ENCODE measurements at places on chromosomes 6 and 20.

DNA sequence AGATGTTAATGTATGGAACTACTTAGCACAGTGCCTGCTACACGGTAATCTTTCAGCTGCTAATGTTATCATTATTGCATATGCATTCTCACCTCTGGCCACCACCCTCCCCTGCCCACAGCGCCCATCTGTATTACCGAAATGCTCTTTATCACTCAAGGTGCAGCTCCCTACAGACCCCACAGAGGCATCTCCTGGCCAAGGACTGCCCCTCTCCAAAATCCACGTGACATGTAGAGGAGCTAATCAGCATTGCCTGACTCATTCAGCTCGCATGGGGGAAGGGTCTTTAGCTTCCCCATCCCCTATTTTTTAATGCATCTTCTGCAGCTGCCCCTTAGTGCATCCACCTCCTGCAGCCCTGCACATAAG lies 41.8 kb downstream of the SLC22A23 start:
- no peak for DNase-seq

GRCh38 chr6:111823831-111824607 lies 49.2 kb downstream of the FYN start:
- peak; percentile 78 for DNase-seq

DNA sequence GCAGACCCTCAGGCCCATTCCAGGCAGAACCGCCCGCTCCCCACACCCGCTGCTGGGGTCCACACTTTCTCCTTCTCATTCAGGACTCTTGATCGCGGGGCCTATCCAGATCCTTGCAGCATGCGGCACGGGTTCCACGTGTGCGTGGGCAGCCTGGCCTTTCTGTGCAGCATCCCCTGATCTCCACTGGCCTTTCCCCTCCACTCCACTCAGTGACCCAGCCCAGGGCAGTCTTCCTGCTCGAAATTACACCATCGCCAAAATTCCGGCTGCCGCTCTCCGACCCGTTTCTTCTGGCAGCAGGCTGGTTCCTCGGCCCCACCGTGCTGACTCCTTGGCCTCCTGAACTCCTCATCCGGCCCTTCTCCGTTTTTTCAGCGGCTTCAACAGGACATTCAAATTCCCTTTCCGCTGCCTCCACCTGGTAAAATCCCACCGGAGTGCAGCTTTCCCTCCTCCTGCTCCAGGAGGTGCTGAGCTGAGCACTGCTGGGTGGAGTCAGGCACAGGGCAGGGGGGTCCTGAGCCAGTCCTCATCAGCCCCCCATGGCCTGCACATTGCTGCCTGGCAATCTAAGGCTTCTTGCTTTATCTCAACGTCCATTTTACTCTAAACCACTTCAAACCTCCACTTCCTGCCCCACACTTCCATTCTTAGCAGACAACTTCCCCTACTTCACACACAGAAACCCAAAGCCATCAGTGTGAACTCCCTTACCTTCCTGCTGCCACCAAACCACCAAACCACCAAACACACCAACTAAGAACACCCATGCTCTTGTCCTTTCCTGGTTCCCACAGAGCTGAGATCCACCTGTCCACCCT lies 9.0 kb downstream of the SFT2D1 start:
- DNase-seq: no peak

GRCh38 chr6:167744681-167745669 lies 81.7 kb upstream of the AFDN start:
- no peak for DNase-seq

- DNase-seq: no peak
Measured at GRCh38 chr6:145839653-145840052, 25.1 kb upstream of the FBXO30 start.

GRCh38 chr6:112310439-112311125 lies 36.5 kb upstream of the RFPL4B start:
- no peak for DNase-seq

- no peak for DNase-seq
Measured at GRCh38 chr6:46010270-46010669, 5.4 kb downstream of the CLIC5 start.

GRCh38 chr20:3916364-3916763 lies 27.2 kb downstream of the PANK2 start:
- DNase-seq: no peak

DNA sequence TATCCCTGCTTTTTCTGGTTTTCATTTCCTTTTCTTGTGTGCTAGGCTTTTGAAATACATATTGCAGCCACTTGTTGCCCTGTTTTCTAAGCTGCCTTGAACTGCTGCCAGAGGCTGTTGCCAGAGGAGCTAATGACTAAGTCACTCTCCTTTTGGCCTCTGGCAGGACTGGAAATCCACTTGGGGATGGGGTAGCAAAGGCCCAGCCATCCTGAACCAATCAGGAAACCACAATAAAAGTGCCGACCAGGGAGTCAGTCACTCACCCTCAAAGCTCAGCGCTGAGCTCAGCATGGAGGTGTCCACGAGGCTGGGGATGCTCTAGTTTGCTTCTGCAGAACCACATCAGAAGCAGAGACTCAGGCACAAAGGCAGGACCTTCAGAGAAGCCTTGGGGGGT lies 813.0 kb downstream of the DHX35 start:
- DNase-seq: peak; percentile 40

GRCh38 chr6:157376241-157376640 lies 4.7 kb upstream of the ZDHHC14 start:
- no peak for DNase-seq

GRCh38 chr6:11685481-11686093 lies 93.0 kb downstream of the ADTRP start:
- peak; percentile 68 for DNase-seq

DNA sequence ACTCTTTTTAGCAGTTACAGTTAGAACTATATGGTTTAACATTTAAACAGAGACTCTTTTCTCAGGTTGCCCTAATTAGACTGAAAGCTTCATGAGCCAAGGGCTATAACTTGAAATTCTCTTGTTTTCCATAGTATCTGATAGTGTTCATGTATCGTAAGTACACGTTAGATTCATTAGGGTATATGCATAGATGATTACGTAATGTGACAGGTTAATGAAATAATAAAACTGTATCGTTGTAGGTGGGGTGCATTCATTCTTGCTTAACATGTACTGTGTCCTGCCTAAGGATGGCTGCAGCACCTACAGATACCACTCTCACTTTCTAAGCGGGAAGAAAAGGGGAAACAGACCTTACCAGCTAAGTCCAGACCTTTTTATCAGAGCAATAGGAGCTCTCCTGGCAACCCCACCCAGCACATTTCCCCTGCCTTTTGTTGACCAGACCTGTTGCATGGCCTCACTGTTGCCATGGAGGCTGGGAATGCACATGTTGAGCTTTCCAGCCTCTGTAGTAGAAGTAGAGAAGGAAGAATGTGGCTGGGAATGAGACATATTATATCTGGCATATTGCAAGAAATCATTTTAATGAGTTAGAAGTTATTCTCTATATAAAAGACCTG lies 83.0 kb downstream of the MAP3K4 start:
- no peak for DNase-seq

DNA sequence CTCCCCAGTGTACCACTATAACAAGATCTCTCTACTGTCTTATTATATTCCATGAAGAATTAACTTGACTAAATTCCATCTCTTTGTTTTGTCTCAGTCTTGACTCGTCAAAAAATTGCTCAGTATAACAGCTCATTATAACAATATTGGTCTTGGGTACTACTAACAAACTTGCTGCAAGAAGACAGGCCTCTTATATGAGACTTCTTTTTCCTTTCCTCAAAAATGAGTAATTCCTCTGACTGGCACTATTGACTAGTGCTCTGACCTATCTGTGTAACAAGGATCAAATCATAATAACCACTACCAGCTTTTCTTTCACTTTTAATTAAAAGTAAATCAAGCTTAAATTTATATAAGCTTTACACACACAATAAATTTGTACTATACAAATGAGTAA lies 91.3 kb upstream of the THEMIS start:
- no peak for DNase-seq

DNA sequence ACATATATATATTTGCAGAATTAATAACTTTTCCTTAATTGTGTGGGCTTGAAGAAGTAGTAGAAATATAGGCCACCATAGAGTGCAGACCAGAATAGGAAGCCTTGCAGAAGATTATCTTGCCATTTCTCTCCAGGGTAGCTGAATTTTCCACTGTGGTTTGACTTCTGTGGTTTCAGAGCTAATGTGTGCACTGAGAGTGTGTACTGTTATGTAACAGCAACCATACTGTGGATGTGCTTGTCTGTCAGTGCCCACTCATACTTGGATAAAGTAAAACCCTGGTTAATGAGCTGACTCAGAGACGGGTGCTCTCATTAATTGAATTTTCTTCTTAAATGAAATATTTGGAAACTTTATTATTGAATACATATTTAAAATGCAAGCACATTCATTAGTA lies 57.2 kb downstream of the CEP43 start:
- peak; percentile 45 for DNase-seq

DNA sequence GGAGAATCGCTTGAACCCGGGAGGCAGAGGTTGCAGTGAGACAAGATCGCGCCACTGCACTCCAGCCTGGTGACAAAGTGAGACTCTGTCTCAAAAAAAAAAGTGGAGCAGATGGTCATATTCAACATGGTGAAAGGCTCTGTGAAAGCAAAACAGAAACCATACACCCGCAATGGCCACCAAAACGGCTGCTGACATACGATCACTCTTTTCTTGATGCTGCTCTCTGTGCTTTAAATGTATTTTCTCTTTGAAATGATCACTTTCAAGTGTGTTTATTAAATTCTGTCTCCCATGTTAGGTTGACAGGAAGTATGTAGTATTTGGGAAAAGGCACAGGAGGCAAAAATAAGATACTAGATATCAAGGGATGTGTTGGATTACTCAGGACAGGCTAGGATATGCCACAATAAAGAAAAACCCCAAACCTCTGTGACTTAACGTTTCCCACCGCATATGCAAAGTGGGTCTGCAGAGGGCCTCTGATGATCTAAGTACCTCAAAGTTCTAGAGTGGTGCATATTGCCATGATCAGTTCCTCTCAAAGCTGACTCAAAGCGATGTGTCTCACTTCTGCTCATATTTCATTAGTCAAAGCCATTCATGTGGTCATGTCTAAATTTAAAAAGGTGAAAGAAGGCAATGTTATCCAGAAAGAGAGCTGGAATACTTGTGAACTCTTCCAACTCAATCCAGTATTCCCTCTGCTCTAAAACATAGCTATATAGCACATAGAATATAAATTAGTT lies 155.1 kb upstream of the SOX4 start:
- no peak for DNase-seq

- no peak for DNase-seq
Measured at GRCh38 chr6:134936931-134937330, 13.0 kb downstream of the ALDH8A1 start.

DNA sequence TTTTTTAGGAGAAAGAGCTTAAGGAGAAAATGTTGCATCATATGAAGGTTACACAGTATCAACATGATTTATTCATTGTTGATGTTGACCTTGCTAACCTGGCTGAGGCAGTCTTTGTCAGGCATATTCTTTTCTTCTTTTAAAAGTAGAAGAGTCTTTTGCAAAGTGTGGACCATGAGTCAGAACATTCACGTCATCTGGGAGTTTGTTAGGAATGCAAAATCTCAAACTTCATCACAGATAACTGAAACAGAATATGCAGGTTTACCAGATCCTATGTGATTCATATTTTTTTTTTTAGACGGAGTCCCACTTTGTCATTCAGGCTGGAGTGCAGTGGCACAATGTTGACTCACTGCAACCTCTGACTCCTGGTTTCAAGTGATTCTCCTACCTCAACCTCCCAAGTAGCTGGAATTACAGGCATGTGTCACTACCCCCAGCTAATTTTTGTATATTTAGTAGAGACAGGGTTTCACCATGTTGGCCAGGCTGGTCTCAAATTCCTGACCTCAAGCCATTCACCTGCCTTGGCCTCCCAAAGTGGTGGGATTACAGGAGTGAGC lies 530.4 kb upstream of the BTBD3 start:
- DNase-seq: peak; percentile 89

DNA sequence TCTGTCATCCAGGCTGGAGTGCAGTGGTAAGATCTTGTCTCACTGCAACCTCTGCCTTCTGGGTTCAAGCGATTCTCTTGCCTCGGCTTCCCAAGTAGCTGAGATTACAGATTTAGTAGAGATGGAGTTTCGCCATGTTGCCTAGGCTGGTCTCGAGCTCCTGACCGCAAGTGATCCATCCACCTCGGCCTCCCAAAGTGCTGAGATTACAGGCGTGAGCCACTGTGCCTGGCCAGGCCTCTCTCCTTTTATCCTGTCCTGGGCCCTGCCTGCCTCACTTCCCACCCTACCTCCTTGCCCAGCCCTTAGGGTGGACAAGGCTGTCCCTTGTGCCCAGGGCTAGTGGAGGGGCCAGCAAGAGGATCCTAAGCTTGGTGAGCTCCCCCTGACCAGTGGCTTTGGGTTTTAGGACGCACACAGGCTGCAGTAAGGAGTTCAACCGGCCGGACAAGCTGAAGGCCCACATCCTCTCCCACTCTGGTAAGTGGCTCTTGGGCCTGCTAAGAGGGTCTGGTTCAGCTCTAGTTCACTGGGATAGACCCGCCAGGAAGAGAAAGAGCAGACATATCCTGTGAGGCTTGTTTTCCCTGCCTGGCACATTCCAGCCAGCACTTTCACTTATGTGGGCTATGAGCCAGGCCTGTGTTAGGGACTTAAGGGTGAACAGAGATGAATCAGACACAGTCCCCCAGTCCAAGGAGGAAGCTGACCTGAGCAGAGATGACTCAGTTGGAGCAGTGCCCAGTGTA lies 21.9 kb upstream of the CHMP4B start:
- DNase-seq: peak; percentile 87

DNA sequence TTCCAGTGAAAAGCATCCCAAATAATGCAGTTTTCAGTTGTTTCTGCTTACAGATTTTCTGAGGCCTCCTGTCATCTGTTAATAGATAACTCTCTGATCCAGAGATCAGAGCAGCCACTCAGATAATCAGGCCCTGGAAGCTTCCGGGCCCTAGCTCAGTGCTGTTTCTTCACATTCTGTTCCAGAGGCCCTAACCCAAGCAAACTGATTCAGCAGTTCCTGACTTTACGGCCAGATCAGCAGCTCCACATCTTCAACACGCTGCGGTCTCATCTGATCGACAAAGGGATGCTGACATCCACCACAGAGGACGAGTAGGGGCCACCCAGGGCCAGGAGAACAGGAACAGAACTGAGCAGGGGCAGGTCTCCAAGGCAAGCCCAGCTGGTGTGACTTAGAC lies 63.1 kb downstream of the CDS2 start:
- DNase-seq: no peak

DNA sequence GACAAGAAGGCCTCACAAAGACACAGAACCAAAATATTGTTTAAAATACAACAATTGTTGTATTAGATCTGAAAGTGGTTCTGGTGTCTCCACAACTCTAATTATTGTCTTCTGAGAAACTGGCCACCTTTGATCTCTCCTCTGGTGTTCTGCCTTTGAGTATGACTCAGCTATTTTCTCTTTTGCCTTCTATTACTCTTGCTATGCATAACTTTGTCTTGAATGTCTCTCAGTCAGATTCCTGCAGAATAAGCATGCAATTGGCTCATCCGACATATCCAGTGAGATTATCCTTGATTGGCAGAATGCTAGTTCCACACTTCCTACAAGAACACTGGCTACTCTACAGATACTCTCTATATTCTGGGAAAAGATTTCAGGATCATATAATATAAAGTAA lies 14.3 kb upstream of the EPM2A start:
- DNase-seq: peak; percentile 79

- DNase-seq: no peak
Measured at GRCh38 chr6:5278047-5278446, 16.7 kb downstream of the FARS2 start.

Data from brain microvascular endothelial cell (primary cell).